ENCODE measurements at places on chromosomes 7 and 10. TPM values are rescaled to one million over a fixed set of nuclear protein-coding genes. Genes with fewer than 3 reads are reported as not detected.

Gene ITPRID1
- total RNA-seq = not detected

Gene STEAP1B
- total RNA-seq = 2.2 TPM

Gene GPR146
- 24.0 TPM for total RNA-seq

Gene SPDYE6
- total RNA-seq = not detected

Gene TSPAN14
- total RNA-seq = 60.9 TPM

Gene PAPSS2
- total RNA-seq = 54.0 TPM

Gene MYO1G
- total RNA-seq = under 0.01 TPM

Gene CPA2
- total RNA-seq = not detected

Gene SLC26A3
- not detected for total RNA-seq

Gene C10orf53
- total RNA-seq = not detected

Gene FEZF1
- total RNA-seq = not detected

Gene SORCS3
- total RNA-seq = not detected

Gene GNGT1
- not detected for total RNA-seq

All from lung microvascular endothelial cell (primary cell).